ENCODE measurements at places on chromosomes 5 and 9.

GRCh38 chr5:134025786-134026185 is 21.0 kb upstream of the VDAC1 start:
- no peak for DNase-seq

DNA sequence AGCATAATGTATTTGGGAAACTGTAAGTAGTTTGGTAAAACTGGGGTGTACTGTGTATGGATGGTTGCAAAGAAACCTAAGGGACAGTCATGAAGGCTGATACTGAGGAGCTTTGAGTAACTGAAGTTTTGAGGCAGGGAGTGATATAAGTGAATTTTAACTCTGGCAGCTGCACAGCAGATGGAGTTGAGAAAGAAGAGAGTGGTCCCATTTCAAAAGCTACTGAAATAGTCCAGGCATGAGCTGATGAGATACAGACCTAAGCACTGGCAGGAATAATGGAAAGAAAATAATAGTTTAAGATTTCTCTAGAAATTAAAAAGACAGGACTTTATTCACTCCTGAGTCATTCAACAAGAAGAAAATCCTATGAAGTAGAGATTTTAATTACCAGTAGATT is 232.0 kb downstream of the CHSY3 start:
- no peak for DNase-seq

GRCh38 chr5:76425146-76425545 is 22.1 kb downstream of the IQGAP2 start:
- no peak for DNase-seq

- DNase-seq = no peak
Measured at GRCh38 chr5:136062366-136063274, 33.8 kb downstream of the TGFBI start.

GRCh38 chr5:125695996-125696655 is 727.1 kb upstream of the GRAMD2B start:
- DNase-seq = no peak

DNA sequence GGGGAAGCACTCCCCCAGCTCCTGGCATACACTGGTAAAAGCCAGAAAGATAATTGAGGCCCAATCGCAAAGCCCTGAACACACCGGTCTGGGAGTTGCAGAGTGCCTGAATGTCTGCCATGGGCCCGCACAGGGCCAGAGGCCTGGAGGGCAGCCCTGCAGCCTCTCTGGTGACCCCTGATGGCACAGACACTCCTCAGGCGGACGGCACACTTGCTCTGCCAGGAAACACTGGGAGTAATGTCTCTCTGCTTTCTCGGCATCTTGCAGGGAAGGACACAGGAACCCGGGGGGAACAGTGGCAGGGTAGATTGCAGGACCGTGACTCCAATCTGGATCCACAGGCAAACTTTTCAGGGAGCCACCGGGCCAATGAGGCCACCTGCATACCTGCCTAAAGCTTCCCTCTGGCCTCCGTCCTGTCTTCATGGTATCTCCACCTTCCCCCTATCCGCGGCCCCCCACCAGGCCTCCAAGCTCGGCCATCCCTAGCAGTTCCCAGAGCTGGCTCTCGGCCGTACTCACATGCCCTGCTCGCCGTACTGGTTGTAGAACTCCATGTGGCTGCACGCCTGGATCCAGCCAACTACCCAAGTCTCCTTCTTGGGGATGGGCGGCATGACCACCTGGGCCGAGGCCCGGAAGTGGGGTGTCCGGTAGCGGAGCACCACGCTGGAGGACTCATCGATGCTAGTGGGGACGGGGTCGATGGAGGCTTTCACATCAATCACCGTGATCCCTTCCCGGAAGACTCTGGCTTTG is 797 bp downstream of the FAM78A start:
- no peak for DNase-seq

DNA sequence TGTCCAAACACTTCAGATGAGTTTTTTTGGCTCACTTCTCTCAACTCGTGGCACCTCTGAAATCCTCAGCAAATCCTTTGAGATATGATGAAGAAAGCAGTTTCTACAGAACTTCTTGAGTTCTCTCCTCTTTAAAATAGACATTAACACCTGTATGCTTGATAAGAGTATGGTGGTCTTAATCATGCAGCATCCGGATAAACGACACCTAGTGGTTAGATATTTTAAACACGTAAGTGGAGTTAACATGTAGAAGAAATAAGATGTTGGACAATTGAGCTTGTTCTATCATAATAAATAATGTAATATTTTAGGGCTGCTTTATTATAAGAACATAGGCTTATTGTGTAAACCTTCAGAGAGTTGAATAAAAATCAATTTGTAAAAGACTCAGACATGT is 324.8 kb downstream of the CYLC2 start:
- no peak for DNase-seq

- no peak for DNase-seq
Measured at GRCh38 chr9:89555451-89556375, 49.1 kb upstream of the GADD45G start.

- no peak for DNase-seq
Measured at GRCh38 chr5:1138445-1139245, 26.8 kb upstream of the SLC12A7 start.

- no peak for DNase-seq
Measured at GRCh38 chr5:61734966-61735365, 402.9 kb downstream of the ZSWIM6 start.

- no peak for DNase-seq
Measured at GRCh38 chr5:140569197-140569596, 4.6 kb downstream of the SLC35A4 start.

GRCh38 chr5:172741206-172741582 is 29.8 kb downstream of the DUSP1 start:
- no peak for DNase-seq

- no peak for DNase-seq
Measured at GRCh38 chr5:180535573-180535972, 41.4 kb downstream of the CNOT6 start.

DNA sequence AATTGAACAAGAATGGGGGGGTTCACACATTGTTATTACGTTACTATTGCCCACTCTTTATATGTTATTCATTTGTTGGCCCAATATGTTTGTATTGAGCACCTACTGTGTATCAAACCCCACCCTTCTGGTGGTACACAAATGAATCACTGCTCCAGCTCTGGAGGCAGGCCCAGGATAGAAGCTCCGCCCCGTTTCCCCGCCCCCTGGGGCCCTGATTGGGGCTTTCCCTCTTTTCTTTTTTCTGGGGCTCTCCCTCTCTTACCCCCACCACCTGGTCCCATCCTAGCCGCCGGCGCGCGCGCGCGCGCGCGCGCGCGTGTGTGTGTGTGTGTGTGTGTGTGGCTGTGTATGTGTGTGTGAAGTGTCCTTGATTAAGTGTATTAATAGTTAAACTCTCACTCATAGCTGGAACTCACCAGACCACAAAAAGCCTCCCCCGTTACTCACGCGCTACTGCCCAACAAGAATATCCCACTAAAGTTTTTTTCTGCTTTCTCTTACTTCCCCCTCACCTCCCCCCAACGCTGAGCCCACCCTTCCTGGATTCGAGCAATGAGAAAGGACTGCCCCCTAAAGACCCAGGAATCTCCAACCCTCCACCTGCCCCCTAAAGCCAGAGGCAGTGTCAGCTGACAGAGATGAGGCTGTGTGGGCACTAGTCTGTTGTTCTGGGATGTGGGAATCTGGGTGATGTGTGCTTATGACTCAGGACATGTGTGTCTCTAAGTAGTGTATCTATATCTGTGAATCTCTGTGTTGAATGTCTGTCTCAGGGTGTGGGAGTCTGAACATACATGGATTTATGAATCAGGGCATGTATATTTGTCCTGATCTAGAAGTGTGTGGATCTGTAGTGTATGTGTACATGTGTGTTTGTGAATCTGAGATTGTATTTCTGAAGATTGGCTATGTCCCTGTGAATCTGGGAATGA is 4.0 kb downstream of the CXXC5 start:
- DNase-seq = no peak

GRCh38 chr5:72494623-72495124 is 12.5 kb downstream of the ZNF366 start:
- DNase-seq = no peak

- DNase-seq = no peak
Measured at GRCh38 chr9:15357050-15357653, 50.1 kb upstream of the TTC39B start.

- no peak for DNase-seq
Measured at GRCh38 chr5:76144513-76145274, 61.5 kb downstream of the SV2C start.

GRCh38 chr5:139061274-139061673 is 136.9 kb downstream of the SIL1 start:
- DNase-seq = no peak

DNA sequence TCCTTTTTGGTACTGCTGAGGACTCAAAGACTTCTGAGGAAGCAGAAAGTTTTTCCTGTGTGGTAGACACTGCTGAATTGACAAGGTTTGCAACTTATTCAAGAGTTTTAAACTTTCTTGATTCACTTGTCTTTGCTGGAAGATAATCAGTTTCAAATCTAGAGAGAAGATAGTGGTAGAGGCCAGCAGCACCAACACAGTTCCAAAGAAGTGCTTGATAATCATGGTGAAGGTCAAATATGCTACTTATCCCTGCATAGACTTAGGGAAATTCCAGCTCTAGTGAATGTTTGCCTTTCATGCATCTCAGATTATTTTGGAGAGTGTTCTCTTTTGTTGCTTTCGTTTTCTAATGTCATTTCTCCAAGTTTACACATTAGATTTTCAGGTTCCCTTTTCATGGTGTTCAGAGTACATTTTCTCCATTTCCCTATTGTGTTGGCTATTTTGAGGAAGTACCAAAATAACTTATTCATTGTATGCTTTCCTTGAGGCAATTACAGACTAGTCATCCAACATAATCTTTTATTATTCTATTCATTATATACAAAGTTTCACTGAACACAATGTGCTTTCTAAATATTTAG is 550 bp downstream of the IFNE start:
- no peak for DNase-seq

GRCh38 chr9:84819491-84819991 is 150.0 kb downstream of the NTRK2 start:
- DNase-seq = no peak

All from NCI-H2081 treated with DMSO at 0.1 percent for 48 hours (cell line).